ENCODE measurements at places on chromosomes 13 and 19.
A peak's percentile ranks its signal among the peaks of the same experiment; 100 is the strongest.

- no peak for DNase-seq
Measured at GRCh38 chr13:43328907-43329306, 305.5 kb downstream of the DNAJC15 start.

DNA sequence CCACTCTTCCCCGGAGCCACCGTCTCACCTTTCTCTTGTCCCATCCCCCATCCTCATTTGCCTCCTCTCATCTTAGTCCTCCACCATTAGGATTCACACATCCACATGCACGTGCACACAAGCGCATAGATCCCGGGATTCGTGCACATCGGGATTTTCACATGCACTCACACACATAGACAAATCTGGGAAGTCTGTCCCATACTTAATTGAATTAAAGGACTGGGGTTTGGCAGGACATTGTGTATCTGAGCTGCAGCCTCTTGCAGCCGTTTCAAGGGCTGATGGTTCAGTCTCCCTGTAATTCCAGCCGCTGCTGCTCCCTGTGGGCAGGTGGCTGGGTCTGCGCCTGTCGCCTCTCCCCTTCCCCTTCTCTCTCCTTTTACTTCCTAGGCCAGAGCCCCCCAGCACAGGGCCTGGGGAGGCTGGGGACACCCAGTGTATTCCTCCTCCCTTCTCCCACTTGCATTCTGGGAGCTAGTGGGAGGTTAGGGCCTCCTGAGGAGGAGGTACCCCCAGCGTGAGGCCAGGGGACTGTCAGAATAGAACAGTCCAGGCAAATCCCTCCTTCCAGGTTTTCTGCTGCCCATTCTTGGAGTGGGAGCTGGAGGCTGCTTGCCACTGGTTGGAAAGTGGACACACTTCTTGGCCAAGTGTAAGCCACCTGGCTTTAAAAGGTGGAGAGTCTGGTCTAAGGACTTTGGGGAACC lies 43.6 kb downstream of the LYL1 start:
- DNase-seq = no peak

DNA sequence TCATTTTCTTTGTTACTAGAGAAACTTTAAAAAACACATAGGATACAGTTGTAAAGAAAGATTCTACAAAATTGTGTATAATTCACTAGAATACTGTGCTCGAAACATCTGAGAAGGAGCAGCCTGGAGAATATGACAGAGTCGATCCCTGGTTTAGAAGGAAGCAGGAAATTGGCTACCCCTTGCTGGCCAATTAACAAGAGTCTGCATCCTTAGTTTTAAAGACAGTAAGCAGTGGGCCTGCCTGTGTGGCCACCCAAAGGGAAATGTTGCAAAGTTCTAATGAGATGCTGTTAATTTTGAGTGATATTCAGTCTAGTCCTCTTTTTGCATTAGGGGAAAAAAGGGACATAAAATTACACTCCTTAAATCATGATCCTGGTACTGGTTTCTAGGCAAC lies 988.6 kb downstream of the PCDH17 start:
- no peak for DNase-seq

DNA sequence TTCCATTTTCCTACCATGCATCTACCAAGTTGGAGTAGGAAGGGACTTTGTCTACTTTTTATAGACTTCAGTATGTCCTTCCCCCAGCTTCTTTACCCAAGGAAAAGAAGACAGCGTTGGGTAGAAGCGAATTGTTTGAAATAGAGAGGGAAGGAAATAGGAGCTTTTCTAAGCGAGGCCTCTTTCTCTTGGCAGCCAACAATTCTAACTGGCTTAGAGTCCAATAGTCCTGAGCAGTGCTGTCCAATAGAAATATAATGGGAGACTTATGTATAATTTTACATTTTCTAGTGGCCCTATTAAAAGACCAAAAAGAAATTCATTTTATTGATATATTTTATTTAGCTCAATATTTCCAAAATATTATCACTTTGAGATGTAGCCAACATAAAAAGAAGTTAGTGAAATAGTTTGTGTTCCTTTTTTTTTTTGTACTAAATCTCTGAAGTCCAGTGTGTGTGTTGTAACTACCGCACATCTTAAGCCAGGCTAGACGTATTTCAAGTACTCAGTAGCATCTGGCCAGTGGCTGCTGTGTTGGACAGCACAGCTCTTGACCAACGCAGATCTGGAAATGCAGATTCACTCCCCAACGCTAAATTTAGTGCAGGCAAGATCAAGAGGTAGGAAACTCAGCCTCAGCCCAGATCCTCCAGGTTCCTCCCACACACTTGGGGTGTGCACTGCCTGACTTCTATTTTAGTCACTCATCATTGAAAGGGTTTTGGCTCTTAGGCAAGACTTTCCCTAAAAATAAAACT lies 179.2 kb downstream of the SHISA2 start:
- no peak for DNase-seq

GRCh38 chr13:73482556-73482955 lies 423.8 kb downstream of the KLF5 start:
- no peak for DNase-seq

DNA sequence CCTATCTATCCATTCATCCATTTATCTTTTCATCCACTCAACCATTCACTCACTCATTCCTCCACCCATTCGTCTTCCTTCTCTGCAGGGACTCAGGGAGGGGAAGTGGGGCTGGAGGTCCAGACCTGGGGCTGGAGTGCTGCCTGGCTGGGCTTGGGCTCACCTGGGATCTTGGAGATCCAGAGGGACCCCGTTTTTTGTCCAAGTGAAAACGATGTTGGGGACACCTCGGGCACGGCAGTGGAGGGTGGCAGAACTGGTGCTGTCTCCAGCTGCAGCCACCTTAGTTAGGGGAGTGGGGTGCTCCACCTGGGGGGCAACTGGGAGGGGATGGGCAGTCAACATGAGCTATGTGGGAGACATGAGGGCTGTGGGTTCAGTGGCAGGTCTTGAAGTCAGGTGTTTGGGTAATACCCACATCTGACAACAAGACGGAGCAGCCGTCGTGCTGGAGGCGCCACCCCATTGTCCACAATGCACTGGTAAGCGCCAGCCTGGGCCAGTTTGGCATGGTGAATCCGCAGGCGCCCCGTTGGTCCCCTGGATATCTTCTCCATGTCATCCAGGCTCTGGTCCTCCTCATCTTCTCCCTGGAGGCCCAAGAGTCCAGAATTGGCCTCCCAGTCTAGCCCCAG lies 10.2 kb downstream of the NPHS1 start:
- DNase-seq = no peak

DNA sequence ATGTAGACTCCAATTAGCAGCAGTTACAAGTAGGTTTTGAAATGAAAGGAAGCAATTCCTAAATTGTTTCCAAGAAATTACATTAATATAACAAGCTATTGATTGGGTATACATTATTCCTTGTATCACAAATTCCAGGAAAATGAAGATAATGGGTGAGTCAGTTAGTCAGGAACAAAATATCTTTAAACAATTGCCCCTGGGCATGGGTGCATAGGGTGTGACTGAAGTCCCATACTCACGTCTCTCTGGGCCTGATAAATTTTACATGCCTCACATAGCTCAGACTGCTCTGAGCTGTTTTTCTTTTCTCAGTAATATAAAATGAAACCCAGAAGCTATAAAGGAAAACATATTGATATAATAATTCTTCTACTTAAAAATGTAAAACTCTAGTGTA lies 87.8 kb downstream of the FNDC3A start:
- DNase-seq = no peak

GRCh38 chr13:50474088-50474662 lies 369.3 kb downstream of the DLEU7 start:
- DNase-seq = no peak

DNA sequence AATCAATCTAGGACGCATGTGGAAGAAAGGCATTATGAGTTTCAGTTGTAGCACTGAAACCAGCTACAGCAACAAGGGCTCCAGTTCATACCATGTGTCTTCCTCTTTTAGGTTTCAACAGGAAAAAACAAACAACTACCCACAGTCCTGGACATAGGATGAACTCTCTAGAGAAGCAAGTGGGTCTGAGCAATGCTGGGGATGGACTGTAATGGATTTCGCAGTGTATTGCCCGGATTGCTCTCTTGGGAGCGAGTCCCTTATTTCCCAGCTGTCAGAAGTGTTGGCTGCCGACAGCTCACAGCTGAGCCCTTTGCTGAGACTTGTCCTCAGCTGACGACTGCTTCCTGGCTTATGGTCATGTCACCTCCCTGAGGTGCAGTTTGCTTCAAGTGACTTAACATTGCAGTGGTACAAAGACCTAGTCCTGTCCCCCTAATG lies 12.1 kb upstream of the MYCBP2 start:
- no peak for DNase-seq

DNA sequence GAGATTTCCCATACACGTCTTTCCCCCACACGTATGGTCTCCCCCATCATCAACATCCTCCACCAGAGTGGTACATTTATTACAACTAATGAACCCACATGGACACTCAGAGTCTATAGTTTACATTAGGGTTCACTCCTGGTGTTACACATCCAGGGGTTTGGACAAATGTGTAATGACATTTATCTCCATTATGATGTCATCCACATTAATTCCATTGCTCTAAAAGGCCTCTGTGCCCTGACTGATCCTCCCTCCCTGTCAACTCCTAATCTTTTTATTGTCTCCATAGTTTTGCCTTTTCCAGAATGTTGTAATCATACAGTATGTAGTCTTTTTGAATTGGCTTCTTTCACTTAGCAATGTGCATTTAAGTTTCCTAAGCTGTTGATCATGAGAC lies 8.2 kb downstream of the ZNF383 start:
- DNase-seq = no peak

DNA sequence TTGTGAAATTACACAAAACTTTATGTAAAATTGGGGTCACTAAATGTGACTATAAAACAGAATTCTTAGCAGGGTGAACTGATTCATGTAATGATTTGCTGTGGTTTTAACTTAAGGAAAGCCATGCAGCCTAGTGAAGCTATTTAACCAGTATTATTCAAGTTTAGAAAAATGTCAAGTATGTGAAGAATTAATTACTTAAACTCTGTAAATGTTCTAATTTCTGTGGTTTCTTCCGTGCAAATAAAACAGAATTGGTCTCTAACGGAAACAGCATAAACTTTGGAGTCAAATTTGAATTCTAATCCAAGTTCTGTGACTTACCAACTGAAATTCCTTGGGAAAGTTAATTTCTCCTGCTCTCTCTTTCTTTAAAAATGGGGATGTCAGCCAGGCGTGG lies 13.3 kb downstream of the CDC16 start:
- peak; percentile 46 for DNase-seq

GRCh38 chr13:67223024-67223423 lies 7.1 kb downstream of the PCDH9 start:
- DNase-seq = peak; percentile 66

DNA sequence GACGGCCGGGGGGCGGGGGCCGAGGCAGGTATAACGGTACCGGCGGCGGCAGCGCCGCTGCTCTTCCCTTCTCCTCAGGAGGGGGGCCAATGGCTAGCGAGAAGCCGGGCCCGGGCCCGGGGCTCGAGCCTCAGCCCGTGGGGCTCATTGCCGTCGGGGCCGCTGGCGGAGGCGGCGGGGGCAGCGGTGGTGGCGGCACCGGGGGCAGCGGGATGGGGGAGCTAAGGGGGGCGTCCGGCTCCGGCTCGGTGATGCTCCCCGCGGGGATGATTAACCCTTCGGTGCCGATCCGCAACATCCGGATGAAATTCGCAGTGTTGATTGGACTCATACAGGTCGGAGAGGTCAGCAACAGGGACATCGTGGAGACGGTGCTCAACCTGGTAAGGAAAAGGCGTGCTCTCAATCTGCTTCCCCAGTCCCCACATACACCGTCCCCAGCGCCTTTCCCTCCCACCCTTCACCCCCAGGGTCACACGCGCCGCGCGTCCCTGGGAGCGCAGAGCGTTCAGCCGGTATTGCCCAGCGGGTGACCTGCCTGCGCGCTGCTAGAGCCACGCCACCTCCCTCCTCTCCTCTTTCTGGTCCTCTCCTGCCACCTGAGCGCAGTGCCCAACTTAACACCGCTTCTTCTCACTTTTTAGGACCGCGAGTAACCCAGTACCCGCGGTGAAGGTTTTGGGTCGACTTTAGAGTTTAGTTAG lies 814 bp downstream of the NBEA start:
- DNase-seq = no peak

- DNase-seq = peak; percentile 71
Measured at GRCh38 chr13:80962855-80963254, 621.9 kb upstream of the SPRY2 start.

- DNase-seq = peak; percentile 67
Measured at GRCh38 chr13:63425131-63425530, 2009.5 kb upstream of the PCDH20 start.

DNA sequence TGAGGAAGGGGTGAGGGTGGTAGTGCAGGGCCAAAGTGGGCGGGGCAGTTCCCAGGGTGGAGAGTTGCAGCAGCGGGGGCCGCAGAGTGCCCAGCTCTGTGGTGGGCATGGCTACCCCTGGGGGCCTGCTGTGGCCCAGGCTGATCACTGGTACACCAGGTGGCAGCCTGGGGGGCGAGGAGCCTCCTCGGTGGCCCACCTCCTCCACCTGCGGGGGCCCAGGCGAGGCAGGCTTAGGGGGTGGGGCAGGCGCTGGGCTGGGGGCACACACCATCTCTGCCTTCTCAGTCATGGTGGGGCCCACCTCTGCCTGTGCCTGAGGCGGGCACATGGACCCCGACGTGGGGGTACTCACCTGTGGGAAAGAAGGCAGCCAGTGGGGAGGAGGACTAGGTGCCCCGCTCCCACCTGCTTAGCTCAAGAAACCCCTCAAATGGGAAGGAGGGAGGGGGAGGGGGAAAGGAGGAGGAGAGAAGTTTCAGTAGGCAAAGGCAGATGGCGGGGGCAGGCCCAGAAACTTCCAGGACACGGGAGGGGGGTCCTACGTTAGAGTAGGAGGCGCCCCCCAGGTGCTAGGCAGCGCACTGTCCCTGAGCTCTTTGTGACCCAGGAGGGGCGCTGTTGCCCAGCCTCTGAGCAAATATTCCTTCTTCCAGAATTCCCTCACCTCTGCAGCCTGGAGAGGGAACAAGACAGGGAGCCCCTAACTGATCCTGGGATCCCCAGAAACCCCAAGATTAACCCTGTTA lies 1.6 kb downstream of the LYL1 start:
- DNase-seq = no peak

DNA sequence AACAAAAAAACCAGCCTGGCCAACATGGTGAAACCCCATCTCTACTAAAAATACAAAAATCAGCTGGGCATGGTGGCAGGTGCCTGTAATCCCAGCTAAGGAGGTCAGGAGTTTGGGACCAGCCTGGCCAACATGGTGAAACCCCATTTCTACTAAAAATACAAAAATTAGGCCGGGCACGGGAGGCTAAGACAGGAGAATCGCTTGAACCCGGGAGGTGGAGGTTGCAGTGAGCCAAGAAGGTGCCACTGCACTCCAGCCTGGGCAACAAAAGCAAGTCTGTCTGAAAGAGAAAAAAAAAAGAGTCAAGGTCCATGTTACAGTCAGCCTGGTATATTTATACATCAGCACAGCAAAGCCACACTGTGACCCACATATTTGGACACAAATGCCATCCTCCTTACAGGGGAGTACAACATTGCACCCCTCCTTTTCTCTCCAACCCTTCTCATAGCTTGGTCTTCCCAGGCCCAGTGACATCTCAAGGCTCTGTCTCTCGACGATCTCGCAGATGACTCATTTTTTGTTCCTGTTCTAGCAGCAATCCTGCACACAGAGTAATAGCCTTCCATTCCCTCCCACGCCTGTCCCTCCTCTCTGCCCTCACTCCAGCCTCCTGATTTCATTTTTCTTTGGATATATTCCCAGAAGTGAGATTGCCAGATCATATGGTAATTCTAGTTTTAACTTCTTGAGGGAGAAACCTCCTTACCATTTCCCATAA lies 21.0 kb upstream of the DPP9 start:
- DNase-seq = peak; percentile 90

- DNase-seq = no peak
Measured at GRCh38 chr19:1098177-1099051, 3.2 kb upstream of the POLR2E start.

- no peak for DNase-seq
Measured at GRCh38 chr13:23180711-23181110, at the start of gene SGCG. SGCG (plus strand) TSS chr13:23180979; CDS start chr13:23203695, 22,716 bp downstream.

Data from choroid plexus epithelial cell (primary cell).